GM12865 (cell line): ENCODE measurements at places on chromosomes 13 and 19.

DNA sequence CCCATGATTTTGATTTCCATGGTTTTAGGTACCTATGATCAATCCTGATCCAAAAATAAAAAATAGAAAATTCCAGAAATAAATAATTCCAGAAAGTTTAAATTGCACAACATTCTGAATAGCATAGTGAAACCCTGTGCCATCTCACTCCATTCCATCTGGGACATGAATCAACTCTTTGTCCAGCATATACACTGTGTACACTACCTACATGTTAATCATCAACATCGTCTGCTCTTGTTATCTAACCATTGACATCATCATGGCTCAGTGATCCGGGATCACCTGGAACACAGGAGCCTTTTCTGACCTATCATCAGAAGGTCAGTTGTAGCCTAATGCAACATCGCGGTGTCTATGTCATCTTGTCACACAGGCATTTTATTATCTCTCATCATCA is 75.6 kb downstream of the MYO16 start:
- DNase-seq, result no peak

GRCh38 chr19:49442354-49442753 is 1.0 kb upstream of the SLC17A7 start:
- no peak for DNase-seq

DNA sequence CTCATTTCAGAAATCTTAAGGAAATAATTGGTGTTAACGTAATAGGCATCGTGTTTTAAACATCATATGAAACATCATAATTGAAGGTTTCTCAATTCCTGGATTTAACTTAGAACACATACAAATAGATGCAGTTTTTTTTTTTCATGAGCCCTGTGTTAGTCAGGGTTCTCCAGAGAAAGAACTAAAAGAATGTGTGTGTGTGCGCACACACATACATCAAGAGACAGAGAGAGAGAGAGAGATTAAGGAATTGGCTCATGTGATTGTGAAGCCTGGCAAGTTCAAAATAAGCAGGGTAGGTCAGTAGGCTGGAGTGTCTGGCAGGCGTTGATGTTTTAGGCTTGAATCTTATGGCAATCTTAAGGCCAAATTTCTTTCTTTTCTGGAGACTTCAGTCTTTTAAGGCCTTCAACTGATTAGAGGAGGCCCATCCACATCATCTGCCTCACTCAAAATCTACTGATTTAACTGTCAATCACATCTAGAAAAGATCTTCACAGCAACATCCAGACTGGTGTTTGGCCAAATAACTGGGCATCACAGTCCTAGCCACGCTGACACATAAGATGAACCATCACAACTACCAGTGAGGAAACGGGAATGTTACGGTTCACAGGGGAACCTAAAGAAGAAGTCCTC is 25.2 kb downstream of the SPATA13 start:
- no peak for DNase-seq

GRCh38 chr19:49605605-49606004 is 14.6 kb downstream of the PRR12 start:
- no peak for DNase-seq

- no peak for DNase-seq
These were observed 26.3 kb downstream of the STARD13 start for GRCh38 chr13:33259296-33259695.

DNA sequence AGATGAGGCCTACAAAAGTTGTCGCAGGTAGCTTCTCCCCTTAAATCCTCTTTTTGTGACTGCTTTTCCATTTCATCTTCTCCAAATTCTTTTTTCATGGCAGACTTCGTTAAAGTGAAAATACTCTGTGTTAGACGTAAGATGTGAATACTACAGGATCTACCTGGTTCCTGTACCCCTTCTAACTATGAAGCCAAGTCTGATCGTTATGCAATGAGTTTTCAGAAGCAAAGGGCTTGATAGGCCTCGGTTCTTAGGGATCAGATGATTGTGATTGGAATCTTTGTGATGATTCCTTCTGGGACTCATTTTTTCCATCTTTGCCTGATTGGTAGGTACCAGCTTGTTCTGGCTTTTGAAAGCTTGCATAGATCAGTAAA is 86.9 kb downstream of the PCCA start:
- DNase-seq, result no peak

DNA sequence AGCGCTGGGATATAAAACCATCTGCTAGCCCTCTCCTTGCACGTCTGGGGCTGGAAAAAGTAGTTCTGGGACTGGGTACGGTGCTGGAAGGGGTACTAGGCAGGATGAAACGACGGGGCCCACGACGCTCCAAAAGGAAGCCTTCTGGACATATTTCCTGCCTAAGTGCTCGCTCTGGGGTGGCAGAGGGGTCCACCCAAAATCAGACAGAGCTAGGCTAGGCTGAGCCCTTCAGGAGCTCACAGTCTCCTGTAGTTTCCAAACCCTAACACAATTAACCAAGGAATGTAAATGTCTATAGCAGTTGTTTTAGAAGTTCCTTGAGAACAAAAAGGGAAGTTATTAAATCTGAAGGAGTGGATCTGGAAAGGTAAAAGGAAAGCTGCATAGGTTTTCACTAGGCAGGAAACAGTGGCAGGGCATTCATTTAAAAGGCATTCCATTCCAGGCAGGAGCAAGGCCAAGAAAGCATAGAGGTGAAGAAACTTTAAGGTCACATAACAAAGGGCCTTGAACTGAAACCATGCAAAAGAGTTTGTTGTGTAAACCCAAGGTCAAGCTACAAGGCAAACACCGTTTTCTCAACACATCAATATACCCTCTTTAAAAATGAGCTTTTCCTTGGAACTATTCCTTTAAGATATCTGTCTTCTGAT is 634 bp upstream of the DIAPH3 start:
- DNase-seq, result peak; percentile 7

- DNase-seq, result no peak
These were observed 47.4 kb upstream of the PCDH9 start for GRCh38 chr13:67277581-67277980.

DNA sequence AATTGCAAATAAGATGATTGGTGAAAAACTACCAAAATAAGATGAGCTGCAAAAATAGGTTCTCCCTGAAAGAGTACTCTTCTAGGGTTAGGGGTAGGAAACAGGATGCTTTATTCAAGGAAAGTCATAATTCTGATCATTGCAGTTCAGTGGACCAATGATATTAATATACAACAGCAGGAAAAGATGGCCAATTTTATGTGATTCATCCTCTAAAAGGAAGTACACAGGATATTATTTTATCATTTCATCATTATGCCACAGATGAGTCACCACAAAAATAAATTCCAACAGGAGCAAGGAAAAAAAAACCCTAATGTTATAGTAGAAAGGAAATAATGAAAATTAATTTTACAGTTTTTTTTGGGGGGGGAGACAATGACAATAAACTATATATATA is 205.0 kb downstream of the NALCN start:
- no peak for DNase-seq

DNA sequence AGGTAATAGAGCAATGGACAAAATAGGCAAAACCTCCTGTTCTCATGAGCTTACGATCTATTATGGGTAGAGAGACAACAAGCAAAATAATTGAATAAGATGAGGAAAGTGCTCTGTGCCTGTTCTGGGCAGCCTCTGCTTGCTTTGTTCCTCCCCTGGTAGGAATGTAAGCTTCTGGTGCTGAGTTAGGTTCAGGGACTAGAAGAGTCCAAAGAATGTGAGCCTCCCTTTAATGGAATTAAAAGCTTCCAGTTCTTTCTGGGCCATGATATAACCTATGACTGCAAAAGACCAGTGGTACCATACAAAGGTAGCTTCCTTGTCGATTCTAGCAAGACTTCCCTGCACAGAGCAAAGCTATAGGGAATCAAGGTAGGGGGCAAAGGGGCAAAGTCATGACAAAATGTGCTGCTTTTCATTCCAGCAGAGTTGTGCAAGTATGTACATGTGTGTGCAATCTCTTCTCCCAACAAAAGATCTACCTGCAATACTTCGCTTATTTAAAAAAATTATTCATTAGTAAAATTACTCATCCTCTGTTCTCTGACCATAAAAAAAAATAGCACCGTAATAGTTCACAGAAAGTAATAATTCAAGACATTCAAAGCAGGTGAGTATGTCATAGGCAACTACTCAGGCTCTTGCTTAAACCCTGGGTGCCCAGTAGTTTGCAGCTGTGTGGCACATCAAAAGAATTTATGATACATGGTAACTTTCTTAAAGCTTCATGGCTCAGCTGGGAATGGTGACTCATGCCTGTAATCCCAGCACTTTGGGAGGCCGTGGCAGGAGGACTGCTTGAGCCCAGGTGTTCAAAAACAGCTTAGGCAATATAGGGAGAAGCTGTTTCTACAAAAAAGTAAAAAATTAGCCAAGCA is 21.4 kb downstream of the ACOD1 start:
- no peak for DNase-seq

DNA sequence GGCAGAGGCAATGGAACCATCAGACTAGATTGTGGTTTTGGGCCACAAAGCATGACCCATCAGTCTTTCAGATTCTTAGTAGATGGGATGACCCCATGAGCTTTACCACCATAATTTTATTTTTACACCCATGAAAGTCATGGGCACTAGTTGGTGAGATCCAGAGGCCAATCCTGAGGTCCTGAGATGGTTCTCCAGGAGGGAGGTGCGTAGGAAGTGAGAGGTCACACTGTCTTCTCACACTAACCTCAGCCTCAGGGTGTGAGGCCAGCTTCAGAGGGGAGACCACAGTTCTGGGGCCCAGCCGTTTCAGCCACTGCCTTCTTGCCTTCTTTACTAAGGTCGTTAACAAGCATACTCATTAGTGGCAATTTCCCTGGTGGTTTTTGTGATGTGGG is 106.4 kb downstream of the AKAP11 start:
- peak; percentile 91 for DNase-seq

GRCh38 chr13:45879666-45880065 is 28.1 kb upstream of the SIAH3 start:
- DNase-seq, result peak; percentile 31

- DNase-seq, result no peak
These were observed 8.4 kb upstream of the CYP2B6 start for GRCh38 chr19:40982594-40983101.

- peak; percentile 80 for DNase-seq
These were observed 18.5 kb downstream of the PTPRS start for GRCh38 chr19:5321851-5322681.

- DNase-seq, result no peak
These were observed 112.9 kb downstream of the COL4A2 start for GRCh38 chr13:110419946-110420345.

DNA sequence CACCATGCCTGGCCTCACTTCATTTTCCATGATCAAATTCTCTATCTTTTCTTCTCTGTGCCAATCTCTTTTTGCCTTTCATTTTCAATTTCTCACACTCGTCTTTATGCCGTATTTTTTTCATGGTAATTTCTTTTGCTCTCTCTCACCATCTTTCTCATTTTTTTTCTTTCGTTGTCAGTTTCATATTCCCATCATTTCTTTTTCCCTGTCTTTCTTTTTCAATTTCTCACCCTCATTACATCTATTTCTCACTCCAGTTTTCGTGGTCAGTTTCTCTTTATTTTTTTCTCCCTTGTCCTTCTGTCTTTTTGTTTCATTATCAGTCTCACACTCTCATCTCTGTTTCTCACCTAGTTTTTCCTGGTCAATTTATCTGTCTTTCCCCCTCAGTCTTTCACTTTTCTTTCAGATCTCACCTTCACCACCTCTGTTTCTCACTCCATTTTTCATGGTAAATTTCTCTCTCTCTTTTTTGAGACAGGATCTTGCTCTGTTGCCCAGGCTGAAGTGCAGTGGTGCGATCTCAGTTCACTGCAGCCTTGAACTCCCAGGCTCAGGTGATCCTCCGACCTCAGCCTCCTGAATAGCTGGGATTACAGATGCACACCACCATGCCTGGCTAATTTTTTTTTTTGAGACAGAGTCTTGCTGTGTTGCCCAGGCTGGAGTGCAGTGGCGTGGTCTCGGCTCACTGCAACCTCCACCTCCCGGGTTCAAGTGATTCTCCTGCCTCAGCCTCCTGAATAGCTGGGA is 14.1 kb downstream of the SSC5D start:
- no peak for DNase-seq

- no peak for DNase-seq
These were observed 91.3 kb downstream of the MAP4K1 start for GRCh38 chr19:38526430-38526829.

DNA sequence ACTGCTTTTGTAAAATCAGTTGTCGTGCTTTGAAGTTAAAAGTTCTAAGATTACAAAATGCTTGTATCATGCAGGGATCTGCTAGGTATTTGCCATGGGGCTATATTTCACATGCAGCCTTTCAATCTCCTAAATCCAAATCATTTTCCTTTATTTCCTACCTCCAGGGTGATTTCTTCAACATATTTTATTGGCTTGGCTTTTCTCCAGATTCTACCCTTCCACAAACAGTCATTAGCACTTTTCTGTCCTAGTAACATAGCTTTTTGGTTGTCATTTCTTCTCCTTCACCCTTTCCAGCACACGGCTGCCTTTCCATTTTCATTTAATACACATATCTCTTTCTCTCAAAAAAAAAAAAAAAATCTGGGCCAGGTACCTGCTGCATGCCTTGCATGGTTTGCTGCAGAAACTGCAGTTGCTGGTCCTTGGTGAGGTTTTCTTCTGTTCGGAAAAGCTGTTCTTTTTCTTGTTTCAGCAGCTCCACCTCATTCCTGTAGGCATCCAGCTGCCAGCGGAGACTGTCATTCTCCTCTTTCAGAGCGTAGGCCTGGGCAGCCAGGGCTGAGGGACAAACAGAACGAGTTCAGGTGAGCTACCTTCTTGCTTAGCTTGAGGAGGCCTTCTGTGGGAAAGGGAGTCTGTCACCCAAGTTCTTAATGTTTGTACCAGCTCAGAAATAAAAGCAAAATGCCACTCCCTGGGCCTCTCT is 274.7 kb downstream of the DNAJC15 start:
- DNase-seq, result no peak

GRCh38 chr13:112839356-112840105 is 129.5 kb upstream of the MCF2L start:
- DNase-seq, result no peak

DNA sequence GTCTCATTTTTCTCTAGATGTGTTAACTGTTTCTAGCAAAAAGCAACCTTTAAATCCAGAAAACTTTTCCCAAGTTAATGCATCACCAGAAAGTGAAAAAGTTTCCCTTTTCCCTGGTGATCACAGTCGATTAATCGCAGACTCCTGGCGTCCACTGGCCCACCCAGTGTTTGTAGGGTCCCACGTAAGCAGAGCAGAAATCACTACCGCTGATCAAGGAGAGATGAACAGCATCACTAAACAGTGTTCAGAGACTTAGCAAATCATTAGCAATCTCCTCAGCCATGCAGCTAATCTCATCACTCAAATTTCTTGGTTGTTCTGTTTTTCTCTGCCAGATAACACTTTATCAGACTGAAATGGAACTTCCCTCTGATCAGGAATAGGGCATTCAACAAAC is 184.2 kb downstream of the EFNB2 start:
- no peak for DNase-seq

DNA sequence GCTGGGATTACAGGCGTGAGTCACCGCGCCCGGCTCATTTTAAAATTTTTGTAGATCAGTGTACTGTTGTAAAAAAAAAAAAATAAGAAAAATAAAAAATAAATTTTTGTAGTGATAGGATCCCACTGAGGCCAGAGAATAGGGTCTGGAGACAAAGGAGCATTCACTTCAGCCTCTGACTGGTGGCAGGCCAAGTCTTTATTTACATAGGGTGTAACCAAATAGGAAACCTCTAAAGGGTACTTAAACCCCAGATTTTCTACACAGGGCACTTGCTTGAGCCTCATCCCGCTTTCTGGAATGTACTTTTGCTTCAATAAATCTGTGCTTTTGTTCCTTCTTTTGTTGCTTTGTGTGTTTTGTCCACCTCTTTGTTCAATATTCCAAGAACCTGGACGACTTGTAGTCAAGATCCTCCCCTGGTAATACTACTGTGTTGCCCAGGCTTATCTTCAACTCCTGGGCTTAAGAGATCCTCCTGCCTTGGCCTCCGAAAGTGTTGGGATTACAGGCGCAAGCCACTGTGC is 2.1 kb upstream of the PDCD2L start:
- DNase-seq, result no peak
